Stimulated activated CD4-positive, alpha-beta T cell treated with anti-CD3 and anti-CD28 coated beads, Interleukin-4, amount 100 ng/mL, for 48 hours (primary cell): ENCODE measurements at places on chromosomes 2 and 18.

DNA sequence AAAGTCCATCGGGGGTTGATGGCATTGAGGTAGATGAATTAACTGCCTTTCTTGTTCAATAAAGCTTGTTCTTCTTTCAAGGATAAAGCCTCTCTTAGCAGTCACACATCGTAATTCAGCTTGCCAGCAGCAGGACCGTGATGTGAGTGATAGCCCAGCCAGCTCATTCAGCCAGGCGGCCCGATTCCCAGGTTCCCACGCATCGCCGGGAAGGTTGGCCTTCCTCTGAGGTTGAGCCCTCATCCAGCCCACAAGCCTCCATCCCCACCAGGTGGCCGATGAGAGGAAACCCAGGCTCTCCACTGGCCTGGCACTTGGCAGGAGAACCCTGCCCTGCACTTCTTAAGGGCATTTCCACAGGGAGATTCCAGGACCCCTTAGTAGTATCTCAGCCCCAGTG, 4.7 kb downstream of the AGAP1 start:
- DNase-seq, result no peak

DNA sequence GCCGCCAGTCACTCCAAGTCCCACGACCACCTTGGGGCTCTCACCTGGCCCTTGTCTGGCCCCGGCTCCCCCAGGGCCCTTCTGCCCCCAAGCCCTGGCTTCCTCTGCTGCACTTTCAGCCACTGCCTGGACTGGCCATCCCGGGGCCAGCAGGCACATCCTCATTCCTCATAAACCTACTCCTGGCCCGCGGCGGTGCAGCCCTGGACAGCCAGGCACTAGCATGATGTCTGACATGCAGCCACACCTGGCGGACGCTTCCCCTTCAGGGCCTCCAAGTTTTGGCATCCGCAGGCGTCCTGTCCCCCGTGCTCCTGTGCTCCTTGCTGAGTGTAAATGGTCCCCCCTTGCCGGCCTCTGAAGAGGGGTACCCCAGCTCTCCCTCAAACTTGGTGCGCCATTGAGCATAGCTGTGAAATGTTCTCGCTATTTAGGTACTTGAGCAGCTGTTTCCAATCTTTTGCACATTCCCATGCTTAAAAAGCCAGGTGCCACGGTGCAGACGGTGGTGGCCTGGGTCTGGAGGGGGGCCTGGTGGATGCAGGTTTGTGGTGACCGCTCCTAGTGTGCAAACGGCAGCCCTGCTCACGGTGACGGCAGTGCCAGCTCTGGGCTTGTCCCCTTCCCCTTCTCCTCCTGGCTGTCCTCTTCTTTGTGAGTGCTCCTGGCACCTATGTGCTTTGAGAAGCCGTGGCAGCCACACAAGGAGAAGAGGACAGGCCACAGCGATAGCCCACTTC, 123.8 kb downstream of the MBP start:
- no peak for DNase-seq

GRCh38 chr2:237864444-237864931, 5.1 kb downstream of the RAMP1 start:
- DNase-seq, result no peak

GRCh38 chr18:64037812-64038414, 68.0 kb downstream of the SERPINB8 start:
- DNase-seq, result no peak

GRCh38 chr2:164449706-164450105, 171.6 kb downstream of the GRB14 start:
- no peak for DNase-seq

DNA sequence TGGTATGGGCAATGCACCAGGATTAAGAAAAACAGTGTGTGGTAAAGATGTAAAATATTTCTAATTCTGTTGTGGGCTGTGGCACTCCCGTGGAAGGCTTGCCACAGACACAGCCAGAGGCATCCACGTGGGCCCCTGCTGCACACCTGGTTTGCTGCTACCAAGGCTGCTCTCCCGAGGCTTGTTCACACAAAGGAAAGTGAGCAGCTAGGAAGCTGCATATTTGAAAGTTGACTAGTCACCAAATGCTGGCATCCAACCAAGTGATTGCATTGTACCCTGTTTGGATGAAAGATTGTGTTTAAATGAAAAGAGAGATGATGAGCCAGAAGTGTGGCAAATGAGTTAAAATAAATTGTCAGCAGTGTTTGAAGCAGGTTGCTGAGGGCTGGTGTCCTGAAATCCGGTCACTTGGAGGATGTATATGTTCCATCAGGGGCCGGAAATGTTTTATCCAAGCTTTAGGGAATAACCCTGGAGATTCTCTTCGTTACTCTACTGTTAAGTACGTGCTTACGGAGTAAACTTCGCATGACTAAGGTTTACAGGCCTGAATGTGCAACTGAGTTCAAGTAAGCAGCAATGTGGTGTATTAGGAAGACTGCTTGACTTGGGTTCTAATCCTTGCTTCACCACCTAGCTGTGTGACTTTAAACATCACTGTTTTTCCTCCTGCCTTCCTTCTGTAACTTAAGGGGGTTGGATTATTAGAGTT, 86.1 kb downstream of the MSH2 start:
- no peak for DNase-seq

DNA sequence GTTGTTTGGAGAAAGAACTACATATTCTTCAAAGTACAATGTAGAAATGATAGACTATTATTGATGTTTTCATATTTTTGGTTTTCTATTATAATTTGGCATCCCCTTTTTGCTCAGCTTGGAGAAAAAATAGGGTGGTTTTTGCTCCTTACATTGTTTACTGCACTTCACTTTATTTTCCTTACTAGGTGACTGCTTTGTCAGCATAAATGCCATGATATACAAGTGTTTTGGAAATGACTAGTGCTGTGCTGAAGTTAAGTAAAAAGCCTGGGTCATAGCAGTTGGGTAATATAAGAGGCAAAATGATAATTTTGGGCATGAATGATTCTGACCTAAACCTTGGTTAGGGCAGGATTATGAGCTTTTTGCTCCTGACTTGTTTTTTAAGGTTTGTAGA, 250.9 kb downstream of the KCNS3 start:
- DNase-seq, result no peak

DNA sequence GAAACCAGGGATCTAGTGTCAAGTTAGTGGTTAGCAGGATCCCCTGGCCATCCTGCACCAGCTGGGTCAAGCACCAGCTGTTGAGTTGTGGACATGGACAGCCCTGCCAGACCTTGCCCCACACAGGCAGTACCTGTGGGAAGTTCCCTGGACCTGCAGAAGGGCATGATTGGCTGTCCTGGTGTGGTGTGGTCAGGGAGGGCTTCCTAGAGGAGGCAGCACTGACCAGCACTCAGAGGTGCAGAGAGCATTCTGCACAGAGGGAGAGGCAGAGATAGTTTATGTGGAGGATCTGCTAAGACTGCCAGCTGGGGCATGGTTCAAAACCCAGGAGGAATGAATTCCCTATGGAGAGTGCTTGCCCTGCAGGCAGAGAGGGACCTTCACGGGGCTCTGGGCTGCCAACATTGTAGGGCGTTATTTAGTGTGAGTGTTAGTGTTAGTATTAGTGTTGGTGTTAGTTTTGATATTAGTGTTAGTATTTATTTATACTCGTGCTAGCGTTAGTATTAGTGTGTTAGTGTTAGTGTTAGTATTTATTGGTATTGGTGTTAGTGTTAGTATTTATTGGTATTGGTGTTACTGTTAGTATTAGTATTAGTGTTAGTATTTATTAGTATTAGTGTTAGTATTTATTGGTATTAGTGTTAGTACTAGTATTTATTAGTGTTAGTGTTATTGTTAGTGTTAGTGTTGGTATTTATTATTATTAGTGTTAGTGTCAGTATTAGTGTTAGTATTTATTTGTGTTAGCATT, 31.9 kb downstream of the TWIST2 start:
- no peak for DNase-seq

- no peak for DNase-seq
These were observed 15.6 kb downstream of the IL18RAP start for GRCh38 chr2:102438578-102438977.

- no peak for DNase-seq
These were observed 69.0 kb upstream of the FAM110C start for GRCh38 chr2:115303-115702.

GRCh38 chr2:181891966-181892798, 652 bp downstream of the ITPRID2 start:
- DNase-seq, result peak; percentile 40

- no peak for DNase-seq
These were observed 73.6 kb downstream of the ST6GAL2 start for GRCh38 chr2:106812383-106812782.

GRCh38 chr2:36561237-36561944, 36.6 kb downstream of the FEZ2 start:
- no peak for DNase-seq

DNA sequence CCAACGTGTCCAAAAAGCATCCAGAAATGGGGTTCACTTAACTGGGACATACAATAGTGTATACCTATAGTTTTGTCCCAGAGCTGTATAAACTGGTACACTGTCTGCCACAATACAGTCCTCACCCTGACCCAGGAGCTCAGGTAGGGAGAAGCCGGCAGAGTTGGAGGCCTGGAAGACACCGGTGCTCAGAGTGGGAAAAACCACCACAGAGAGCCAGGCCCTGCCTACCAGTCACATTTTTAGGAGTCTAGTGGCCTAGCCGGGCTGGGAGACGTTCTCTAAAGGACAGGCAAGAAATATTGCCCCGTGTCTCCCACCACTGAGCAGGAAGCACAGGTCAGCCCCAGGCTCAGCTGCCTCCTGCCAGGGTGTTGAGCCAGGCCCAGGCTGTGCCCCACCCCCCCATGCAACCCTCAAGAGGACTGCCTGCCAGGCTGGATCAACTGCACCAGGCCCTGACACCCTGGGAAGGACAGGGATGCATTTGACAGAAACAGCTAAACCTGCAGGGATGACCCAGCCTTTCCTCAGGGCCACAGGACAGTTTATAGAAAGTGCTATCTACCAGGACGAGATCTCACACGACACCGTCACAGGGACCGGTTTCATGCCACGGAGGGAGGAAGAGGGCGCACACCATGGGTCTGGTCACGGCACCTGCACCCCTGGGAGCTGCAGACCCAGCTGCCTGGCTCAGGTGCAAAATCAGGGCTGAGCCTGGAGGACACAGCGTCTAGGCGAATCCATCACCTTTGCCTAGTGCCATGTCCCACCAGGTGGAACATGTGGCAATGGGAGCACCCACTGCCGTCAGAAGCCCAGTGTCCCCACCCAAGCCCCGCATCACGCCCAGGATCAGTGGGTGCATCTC, 89.9 kb downstream of the TMEM18 start:
- no peak for DNase-seq

DNA sequence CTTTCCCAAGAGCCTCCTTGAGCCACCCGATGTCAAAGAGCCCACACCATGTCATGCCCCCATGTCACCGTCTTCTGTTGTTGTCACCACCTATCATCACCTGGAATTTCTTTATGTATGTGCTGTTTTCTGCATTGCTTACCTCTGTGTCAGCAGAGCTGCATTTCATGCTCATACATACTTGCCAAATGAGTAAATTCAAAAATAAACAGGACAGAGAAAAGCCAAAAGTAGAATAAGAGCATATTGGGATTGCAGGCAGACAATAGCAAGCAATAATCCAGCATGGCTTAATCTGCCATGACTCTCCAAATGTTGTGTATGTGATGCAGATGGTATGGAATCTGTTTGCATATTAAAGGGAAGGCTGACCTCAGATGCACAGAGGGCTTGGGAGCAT, 15.3 kb upstream of the RGPD4 start:
- DNase-seq, result no peak

GRCh38 chr2:60468382-60469085, 84.9 kb downstream of the BCL11A start:
- no peak for DNase-seq

DNA sequence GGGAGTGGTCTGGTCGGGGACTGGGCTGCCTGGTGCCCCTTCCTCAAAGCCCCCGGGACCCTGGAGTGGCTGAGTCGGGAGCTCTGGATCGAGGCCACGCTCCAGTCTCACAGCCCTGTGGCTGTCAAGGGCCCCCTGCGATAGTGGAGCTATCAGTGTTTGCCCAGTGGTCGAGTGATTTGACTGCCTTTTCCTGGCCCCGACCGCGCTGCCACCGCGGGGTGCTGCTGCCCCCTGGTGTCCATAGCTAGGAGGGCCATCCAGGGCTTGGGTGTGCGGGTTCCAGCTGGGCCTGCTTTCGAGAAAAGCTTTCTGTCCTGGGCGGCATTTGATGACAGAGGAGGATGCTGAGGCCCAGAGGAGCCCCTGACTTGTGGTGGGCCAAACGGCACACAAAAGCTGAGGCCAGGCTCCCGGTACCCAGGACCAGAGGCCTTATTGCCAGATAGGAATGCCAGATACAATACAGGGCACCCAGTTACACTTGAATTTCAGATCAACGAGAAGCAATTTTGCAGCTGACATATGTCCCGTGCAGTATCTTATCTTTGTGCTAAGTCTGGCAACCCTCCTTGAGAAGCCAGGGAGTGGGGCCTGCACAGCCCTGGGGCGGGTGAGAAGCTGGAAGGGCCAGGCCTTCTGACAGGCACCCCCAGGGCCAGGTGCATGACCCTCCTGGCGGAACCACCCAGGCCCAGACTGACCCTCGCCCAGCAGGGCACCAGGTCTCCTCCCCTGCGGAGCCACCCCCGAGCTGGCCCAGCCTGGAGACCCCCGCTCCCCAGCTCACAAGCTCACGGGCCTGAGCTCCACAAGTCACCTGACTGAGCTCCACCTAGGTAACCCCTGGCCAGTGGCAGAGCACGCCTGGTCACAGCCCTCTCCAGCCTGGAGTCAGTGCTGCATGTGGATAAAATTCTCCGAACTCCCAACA, 13.0 kb downstream of the ODC1 start:
- DNase-seq, result peak; percentile 77

DNA sequence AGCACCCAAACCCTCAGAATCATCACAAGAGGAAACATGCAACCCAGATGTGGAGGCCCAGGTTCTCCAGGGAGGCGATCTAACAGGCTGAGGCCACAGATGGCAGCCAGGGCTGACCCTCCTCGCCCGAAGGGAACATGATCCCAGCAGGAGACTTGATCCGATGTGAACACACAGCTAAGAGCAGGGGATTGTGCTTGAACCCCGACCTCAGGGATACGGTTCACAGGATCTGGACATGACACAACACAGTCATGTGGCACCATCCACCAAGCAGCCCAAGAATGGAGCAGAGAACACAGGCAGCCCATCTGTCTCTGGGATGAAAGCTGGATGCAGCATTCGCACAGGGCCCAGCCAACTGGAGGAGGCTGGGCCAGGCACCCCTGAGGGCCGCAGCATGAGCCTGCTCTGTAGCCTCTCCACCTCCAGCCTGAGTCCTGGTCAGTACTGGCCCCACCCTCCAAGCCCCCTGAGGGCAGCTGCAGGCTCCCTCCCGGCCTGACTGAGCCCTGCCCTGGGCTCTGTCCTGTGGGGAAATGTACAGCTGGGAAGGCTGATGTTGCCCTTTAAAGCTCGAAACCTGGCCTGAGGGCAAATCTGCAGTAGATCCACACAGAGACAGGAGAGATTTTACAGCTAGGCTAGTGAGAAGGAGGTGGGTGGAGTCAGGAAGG, 39.0 kb downstream of the AQP12A start:
- no peak for DNase-seq

- DNase-seq, result no peak
These were observed 48.5 kb upstream of the EPC2 start for GRCh38 chr2:148596018-148596417.

- no peak for DNase-seq
These were observed 87.6 kb downstream of the TTC27 start for GRCh38 chr2:32715391-32715841.
